Caco-2 (cell line): ENCODE measurements at places on chromosomes 7 and 10.

DNA sequence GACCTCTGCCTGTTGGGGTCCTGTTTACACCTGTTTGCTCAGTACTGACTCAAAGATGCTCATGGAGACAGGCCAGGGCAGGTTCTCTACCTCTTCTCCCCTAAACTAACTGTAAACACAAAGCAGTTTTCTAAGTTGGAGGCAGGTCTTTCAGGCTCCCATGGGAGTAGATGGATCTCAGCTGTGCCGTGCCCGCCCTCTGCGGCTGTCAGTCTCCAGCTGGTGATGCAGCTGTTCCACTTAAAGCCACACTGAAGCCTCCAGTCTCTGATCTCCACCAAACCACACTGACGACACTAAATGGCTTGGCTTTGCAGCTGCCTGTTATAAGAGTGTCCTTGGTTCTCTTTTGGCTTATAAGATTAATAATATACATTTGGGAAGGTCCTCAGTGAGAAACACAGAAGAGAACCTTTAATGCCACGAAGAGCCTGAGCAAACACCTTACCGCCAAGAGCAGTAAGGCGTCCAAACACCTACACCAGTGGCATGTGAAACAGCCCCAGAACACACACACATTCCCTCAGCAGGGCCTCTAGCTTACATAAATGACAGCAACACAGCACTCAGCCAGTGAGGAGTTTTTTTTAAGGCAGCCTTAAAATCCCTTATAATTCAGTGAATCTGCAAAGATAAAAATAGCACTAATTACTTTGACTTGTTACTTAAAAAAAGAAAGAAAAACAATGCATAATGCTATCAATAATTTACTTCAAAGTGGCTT lies 60.4 kb upstream of the KCNIP2 start:
- no peak for DNase-seq

GRCh38 chr10:71770255-71770654 lies 3.1 kb downstream of the VSIR start:
- DNase-seq: no peak

DNA sequence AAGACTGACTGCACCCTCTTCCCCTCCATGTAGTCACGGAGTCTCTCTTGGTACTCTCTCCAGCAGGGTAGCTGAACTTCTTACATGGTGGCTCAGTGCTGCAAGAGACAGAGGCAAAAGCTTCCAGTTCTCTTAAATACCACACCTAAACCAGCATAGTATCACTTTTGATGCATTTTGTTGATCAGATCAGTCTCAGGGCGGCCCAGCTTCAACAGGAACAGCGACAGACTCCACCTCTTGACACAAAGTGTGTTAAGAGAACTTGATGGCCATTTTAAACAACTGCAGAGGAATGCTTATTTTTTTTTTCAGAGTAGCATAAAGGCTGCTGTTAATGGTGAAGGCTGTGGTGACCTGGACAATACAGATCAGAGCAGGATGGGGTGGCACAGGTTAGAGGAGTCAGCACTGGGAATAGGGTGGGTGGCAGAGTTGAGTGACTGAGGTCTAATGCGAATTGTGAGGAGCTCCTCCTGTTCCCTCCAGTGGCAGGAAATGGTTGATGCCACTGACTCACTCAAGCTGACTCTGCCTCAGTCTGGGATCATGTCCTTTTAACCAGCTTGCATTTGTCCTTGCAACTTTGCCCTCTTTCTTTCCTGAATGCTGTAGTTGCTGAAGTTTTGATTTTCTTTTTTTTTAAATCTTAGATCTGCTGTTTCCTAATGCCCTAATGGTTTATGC lies 17.3 kb downstream of the MGAM start:
- DNase-seq: no peak

GRCh38 chr10:26517141-26517867 lies 79.2 kb downstream of the APBB1IP start:
- peak; percentile 43 for DNase-seq

DNA sequence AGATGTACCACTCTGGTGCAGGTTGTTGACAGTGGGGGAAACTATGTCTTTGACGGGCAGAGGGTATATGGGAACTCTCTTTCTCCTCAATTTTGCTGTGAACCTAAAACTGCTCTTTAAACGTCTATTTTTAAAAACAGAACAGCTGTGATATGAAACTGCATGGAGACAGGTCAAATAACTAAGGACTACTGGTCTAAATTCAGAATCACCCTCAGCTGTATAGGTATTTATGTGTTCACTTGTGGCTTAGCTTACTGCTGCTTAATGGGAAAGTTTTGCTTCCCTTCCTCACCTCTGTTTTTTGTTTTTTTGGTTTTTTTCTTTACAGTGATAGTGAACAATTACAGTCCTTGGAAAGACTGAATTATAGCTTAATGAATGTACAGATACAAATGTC lies 86.9 kb upstream of the STRIP2 start:
- no peak for DNase-seq

DNA sequence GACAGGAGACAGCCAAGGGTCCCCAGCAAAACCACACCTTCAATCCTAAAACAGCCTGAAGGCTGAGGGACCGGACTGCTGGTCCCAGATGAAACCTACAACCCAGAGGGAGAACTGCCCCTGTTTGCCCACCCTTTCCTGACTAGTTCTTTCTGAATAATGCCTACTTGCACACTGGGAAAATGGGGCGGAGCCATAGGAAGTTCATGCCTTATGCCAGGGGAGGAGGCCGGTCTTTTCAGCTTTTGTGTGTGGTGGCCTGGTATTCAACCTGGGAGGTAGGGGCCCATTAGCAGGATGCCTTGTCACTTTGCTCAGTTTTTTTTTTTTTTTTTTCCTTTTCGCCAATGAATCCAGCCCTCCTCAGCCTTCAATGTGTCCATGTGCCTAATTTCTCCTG lies 20.7 kb downstream of the TOMM7 start:
- peak; percentile 31 for DNase-seq

DNA sequence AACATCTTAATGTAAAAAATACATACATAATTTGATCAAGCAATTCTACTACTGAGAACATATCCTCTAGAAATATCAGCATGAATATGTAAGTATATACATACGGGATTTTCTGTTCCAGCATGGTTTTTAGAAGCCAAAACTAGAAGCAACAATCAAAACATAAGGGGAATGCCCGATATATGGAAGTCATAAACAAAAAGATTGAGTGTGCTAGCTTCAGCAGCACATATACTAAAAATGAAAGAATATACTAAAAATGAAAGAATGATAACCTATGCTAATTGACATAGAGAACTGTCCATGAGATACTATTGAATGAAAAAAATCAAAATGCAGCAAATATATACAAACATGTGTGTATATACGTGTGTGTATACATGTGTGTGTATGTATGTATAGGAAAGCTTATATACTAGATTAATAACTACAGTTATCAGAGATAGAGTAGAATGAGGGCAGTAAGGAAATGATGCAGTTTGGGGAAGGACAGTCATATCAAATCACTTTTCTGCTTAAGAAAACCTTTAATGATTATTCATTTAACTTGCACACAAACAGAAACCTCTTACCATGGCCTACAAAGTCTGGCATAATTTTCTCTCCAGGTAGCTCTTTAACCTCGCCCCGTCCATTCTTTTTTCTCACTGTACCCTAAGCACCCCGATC lies 72.9 kb downstream of the NPY start:
- DNase-seq: no peak

DNA sequence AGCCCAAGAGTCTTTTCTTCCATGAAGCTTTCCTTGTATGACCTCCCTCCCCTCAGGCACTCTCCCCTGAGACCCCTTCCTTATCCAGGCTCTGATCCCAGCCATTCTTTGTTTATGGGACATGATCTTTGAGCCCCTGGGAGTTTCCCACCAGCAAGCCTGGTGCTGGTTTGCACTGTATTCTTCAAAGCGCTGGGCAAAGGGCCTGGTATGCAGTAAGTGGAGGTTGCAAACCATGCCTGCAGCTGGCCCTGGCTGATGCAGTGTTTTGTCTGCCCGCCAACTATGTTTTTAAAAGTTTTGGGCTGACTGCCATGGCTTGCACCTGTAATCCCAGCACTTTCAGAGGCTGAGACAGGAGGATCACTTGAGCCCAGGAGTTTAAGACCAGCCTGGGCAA lies 6.8 kb upstream of the NODAL start:
- no peak for DNase-seq

DNA sequence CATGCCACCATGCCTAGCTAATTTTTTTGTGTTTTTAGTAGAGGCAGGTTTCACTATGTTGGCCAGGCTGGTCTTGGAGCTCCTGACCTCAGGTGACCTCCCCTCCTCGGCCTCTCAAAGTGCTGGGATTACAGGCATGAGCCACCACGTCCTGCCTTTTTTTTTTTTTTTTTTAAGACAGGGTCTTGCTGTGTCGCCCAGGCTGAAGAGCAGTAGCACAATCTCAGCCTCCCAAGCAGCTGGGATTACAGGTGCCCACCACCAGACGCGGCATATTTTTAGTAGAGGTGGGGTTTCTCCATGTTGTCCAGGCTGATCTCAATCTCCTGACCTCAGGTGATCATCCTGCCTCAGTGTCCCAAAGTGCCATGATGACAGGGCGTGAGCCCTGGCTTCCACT lies 14.4 kb upstream of the SRPK2 start:
- DNase-seq: no peak

DNA sequence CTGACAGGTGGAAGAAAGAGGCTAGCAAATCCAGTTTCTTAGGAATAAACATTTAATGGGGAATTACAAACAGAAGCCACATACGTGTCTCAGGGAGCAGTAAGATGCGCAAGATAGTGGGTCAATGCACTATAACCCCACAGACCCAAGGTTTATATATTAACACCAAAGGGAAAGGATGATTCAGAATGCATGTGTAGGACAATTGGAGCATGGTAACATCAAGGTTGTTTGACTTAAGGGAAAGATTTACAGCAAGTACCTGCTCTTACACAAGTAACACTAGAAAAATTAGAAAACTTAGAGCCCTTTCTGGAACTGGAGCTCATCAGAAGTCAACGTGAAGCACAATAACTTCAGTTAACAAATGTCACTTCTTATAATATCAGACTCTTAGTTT lies 161.1 kb upstream of the ZWINT start:
- DNase-seq: no peak

- DNase-seq: no peak
Observed at GRCh38 chr10:133349160-133349568, 2.0 kb downstream of the PRAP1 start.

DNA sequence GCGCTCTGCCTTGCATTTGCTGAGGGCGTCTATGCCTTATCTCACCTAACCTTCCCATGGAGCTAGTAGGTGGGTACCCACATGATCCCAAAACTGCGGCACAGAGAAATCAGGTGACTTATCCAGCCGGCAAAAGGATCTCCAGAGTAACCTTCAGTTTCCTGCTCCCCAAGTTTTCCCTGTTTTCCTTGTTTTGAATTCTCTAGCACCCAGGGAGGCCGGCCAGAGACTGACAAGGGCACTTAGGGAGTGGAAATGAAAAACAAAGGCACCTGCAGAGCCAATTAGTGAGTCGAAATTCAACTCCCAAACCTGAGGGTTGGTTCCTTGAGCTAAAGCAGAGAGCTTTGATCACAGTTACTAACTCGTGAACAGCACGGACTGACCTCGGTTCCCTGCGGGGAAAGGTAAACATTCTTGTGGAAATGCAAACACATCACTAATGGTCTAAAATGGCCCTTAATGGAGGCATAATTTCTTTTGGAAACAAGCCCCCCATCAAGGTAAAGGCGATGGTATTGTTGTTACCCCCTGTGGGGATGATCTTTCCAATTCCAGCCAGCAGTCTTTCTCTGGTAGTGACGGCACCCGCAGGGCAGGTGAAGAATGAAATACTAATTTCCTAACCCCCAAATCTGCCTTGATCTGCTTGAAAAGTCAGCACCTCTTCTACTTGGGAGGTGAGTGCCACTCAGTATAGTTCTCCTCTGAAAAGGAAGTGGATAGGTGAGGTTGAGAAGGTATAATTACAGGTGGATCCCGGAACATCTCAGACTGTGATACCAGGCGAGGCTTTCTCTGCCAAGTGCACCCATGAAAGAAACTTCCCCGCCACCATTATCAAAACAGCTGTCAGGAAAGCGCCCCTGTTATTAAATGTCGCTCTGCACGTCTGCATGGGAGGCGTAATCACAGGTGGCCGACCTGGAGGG lies 365.6 kb upstream of the AUTS2 start:
- no peak for DNase-seq

- peak; percentile 41 for DNase-seq
Observed at GRCh38 chr10:44993226-44993921, 7.3 kb upstream of the ZNF22 start.

- no peak for DNase-seq
Observed at GRCh38 chr7:44978511-44979366, at the start of gene MYO1G. Gene MYO1G, minus strand, starts transcription at chr7:44979015. Its CDS starts 54 bp downstream, at chr7:44978961.

DNA sequence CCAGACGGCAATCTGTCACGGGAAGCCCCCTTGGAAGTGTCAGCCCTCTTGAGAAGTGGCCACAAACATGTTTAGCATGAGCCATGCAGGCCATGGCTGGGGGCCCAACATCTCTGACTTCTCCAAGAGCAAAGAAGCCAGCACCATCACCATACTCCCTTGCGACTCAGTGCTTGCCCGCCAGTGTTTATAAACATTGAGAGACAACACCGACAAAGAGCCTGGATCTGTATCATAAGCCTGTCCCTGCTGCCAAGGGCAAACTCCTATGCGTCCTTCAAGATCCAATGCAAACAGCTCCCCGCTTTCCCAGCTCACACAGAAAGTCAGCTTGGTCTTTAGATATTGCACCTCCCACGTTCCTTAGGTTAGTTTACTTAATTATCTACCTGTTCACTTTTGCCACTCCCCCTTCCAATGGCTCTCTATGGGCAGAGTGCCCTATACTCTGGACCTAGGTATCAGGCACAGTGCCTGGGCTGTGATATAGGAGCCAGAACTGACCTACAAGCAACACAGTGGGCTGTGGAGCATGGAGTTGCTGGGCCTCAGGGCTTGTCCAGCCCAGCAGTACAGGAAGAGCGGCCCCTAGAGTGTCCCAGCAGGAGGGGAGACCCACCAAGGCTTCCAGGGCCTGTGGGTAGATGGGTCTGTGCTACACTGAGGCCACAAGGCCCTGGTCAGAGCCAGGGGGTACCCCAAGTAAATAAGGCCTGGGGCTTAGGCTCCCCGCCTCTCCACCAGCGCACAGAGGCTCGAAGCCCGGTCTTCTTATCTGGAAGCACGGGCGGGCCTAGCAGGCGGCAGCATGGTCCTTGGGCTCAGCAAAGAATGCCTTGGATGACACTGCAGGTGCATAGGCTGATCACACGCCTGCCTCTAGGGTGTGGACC lies 37.7 kb downstream of the CAMK2B start:
- DNase-seq: peak; percentile 28

DNA sequence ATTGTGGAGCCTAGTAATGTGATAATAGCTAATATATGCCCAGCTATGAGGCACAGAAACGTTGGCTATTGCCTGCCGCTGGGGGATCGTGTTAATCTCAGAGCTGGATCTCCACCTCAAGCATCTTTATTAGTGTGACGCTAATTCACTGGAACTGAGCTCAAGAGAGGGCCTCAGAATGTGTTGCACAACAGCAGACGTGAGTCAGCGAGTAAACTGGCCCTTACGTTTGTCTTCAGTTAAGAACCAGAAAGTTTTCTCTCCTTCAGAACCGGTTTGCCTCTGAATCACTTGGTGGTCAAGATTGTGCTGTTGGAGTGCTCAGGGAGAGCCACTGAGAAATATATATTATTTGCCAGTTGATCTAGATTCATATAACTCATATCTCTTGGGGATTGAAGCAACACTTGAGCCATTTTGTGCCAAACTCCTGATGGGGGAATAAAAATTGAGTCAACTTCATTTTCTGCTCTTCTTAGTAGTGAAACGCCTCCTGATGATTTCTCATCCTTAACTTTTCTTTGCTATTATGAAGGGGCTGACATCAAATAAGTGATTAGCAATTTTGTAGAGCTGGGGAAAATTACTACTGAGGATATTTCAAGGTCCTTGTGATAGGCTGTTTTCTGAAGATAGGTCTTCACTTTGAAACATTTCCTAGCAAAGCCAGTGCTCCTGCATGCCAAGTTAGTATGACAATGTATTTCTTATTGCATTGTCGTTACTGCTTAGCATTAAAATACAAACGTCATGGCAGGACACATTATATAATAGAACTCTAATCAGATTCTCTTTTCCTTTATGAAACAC lies 22.3 kb downstream of the BZW2 start:
- peak; percentile 91 for DNase-seq
